ENCODE measurements at places on chromosomes 7 and 10. TPM values are rescaled to one million over a fixed set of nuclear protein-coding genes. Genes with fewer than 3 reads are reported as not detected.

ENKUR gene
- total RNA-seq, result 1.8 TPM

STEAP1 gene
- total RNA-seq, result 20.7 TPM

CNTNAP2 gene
- total RNA-seq, result not detected

COX15 gene
- total RNA-seq, result 36.1 TPM

OPALIN gene
- not detected for total RNA-seq

POLR2J2 gene
- total RNA-seq, result 2.5 TPM

HMX3 gene
- 0.32 TPM for total RNA-seq

CPA2 gene
- not detected for total RNA-seq

TET1 gene
- total RNA-seq, result 2.9 TPM

Measured in SK-MEL-5 (cell line).